ENCODE measurements at places on chromosomes 5 and 9.

DNA sequence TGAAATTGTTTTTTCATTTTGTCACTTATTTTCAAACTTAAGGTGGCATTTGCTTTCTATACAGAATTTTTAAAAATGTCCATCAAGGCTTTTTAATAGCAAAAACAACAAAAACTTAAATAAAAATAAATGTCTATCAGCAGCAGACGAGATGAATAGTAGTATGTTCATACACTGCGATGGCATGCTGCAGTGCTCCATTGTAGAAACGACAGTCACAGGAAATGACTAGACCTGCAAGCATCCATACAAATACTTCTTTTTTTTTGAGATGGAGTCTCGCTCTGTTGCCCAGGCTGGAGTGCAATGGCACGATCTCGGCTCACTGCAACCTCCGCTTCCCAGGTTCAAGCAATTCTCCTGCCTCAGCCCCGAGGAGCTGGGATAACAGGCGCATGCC lies 41.4 kb downstream of the COL23A1 start:
- peak; percentile 78 for DNase-seq

DNA sequence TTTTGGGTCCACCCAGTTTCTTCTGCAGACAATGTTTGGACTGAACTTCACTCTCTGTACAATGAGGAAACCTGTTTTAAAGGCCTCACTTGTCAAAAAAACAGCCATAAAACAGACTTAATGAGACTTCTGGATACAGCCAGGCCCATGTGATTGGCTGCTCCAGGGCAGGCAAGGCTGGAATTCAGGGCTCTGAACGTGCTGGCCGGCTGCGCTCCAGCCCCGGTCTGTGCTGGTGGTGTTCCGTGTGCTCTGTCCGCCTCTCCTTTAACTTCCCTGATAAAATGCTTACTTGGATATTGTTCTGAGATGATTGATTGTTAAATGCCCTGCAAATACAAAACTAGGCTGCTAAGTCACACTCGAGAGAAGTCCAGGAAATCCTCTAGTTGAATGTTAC lies 131.2 kb upstream of the KLF4 start:
- DNase-seq: no peak

- no peak for DNase-seq
Observed at GRCh38 chr5:32776200-32776599, 65.1 kb downstream of the NPR3 start.

DNA sequence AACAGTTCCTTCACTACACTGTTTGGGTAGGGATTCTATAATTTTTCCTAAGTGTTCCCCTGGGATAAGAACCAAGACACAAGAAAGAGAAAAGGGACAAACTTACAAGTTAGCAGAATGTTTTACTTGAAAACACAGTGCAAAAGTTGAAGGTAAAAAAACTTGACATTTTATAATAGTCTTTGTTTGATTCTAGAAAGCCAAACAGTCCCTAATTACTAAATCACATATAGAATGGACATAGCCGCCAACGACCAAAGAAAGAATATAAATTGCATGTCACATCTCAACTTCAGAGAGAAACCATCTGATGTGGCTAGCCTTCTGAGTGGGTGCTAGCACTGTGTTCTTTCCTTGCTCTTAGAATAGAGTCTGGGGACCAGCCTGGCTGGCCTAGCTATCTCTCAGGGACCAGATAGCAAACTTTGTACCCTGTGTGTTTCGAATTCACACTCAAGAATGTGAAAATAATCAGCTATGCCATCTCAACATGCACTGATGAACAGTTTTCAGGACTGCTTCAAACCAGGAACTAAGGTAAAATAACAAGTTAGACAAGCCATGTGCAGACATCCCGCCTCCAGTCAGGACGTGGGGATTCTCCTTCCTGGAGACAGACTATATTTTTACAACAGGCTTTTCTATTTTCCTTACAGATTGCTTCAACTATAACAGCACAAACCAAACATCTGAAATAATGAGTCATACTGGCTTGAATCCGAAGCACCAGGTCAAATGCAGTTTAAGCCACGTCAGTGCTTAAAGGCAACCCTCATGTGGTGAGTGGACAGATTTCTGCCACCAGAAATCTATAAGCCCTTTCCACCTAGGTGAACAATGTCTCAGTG lies 53.7 kb downstream of the LHFPL2 start:
- DNase-seq: peak; percentile 98

GRCh38 chr5:6761333-6761732 lies 48.1 kb downstream of the TENT4A start:
- no peak for DNase-seq

DNA sequence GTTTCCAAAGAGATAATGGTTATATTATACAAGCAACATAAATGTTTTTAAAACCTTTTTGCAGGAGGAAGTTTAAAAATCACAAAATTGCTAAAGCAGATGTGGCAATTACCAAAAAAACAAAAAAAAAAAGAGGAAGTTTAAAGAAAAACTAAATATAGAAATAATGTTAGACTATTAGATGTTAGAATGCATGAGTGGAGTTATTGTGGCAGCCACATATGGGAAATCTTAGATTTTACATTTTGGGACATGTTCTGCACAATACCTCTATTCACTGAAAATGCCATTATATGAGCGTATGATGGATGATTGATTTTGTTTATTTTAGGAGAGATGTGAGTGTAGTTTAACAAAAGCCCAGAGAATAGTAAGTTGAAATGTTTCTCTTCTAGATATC lies 31.2 kb upstream of the DTWD2 start:
- DNase-seq: no peak

DNA sequence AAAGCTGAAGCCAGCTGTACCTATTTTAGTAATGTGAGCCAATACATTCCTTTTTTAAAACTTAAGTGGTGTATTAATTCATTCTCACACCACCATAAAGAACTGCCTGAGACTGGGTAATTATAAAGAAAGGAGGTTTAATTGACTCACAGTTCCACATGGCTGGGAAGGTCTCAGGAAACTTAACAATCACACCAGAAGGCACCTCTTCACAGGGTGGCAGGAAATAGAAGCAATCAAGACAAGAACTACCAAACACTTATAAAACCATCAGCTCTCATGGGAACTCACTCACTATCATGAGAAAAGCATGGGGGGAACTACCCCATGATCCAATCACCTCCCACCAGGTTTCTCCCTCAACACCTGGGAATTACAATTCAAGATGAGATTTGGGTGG lies 21.0 kb downstream of the ESM1 start:
- DNase-seq: no peak

- no peak for DNase-seq
Observed at GRCh38 chr9:137614631-137615386, 4.0 kb upstream of the EHMT1 start.

- no peak for DNase-seq
Observed at GRCh38 chr5:109078448-109078847, 330.8 kb downstream of the FER start.

- DNase-seq: no peak
Observed at GRCh38 chr5:171599411-171599810, 180.0 kb downstream of the FGF18 start.

DNA sequence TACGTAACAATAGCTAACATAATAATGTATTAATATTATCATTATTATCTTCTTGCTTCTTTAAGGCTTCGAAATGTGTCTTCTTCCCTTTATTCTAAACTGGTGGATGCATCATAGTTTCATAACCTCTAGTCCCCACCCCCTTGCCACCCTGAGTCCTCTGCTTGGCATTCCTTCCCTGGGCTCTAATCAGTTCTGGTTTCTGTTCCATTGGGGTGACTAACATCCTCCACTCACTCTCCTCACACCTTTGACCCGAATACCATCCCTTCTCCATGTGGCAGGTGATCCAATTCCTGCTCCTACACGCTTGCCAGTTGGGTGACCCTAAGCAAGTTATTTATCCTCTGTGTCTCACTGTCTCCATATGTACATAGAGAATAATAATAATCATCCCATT lies 286.1 kb downstream of the TRPM3 start:
- DNase-seq: no peak

Measured in fibroblast of skin of back (primary cell).